GM13977 (cell line): ENCODE measurements at places on chromosomes 2 and 18.

DNA sequence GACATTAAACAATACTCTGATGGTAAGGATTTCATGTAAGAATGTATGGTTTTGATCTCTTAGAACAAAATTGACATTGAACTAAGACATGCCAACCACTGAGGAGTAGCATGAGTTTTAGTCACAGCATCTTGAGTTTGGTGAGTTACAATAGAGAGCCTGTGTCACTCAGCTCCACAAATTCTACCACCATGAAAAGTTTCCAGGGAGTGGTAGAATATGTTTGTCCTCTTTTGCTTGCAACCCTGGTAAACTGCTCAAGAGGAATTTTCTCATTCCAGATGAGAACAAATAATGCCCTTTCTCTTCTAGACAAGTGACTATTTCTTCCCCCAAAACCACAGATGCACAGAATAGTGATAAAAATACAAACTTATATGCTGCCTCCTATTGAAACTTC lies 502.0 kb upstream of the VRK2 start:
- DNase-seq, result no peak

GRCh38 chr2:16584824-16585540 lies 80.7 kb downstream of the CYRIA start:
- no peak for DNase-seq

- no peak for DNase-seq
Observed at GRCh38 chr2:215771241-215771640, 242.1 kb downstream of the MREG start.

DNA sequence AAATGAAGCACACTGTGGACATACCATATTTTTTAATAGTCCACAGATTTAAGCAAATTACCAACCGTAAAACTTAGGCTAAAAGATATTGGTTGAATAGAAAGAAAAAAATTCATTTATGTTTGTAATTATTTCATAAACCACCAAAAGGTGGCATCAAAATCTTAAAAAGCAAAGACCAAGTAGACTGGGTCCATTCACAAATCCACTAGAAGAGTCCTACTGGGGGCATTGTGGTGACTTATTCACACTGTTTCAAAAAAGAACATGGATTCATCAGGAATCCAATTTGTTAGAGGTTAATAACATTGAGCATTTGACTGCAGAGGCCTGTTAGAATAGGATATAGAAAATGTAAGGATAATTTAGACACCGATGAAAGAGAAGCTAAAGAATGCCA lies 194.9 kb upstream of the KYNU start:
- DNase-seq, result no peak

- DNase-seq, result no peak
Observed at GRCh38 chr2:204585930-204586329, 40.7 kb downstream of the PARD3B start.

DNA sequence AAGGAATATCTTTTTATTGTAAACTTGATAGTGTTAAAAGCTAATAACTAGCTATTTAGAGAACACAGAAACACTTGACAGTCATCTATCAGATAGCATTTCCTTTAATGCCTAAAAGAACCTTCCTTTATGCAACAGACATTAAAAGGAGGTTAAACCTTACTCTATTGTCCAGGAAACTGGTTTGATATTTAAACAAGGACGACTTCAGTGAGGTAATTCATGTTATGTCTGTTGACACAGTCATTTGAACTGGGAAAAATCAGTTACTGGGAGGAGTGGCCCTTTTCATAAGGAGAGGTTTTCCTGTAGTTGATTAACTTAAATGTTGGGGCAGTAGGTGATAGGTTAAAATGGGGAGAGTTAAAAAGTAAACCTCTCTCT lies 6.7 kb downstream of the TGIF1 start:
- DNase-seq, result no peak

GRCh38 chr2:184611361-184612085 lies 13.2 kb downstream of the ZNF804A start:
- DNase-seq, result no peak

- no peak for DNase-seq
Observed at GRCh38 chr2:19709553-19709952, 192.2 kb downstream of the TTC32 start.

DNA sequence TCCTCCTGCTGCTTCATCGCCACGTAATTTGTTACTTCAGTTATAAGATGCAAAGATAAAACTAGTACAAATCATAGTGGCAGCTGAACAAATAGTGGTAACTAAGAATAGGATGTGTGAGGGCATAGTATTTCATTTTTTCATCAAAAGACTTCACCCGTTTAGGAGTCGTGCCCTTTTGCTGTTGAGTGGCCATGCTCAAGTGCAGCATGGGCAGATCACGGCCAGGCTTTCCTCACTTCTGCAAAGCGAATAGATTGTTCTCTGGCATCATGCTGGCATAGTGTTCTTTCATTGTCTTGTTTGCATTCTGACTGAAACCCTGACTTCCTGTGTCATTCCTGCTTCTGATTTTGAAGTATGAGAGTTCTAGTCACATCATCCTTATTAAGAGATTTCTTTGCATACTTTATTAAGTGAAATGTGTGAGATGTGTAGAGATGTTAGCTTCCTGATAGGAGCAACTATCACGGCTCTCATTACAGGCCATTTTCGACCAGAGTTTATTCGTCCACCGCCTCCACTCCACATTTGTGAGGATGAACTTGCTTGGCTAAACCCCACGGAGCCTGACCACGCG lies 11.8 kb downstream of the CNOT11 start:
- DNase-seq, result no peak

- DNase-seq, result no peak
Observed at GRCh38 chr2:159468257-159468656, 148.1 kb downstream of the BAZ2B start.

DNA sequence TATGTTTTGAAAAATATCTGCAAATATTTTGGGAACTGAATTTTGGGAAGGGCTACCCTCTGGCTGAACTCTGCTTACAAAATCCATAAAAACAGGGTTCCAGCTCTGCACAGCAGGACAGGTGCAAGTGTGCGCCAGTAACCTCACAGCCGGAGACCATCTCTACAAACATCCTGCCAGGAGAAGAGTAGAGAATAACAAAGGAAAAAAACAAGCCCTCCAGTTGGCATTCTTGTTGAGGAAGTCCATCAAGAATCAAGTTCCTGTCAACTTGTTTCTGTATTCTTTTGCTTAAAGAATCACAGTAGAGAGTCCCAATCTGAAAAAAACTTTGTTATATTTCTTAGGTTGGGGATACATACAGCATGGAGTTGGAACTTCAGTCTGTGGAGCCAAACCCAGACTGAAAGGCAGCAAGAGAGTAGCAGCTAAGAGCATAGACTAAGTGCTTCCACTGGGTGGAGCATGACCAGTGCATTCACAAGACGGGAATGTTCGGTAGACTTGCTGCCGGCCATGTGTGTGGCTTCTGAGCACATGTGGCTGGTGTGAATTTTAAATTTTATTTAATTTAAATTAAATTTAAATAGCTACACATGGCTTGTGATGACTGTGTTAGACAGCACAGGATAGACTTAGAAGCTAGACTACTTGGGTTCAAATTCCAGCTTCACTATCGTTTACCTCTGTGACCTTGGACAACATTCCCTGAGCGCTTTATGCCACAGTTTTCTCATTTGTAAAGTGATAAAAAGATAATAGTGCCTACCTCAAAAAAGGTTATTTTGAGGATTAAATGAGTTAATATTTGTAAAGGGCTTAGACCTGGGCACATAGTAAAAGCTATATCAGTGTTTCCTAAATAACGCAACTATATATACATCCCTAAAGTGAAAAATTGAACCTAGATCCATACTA lies 41.9 kb downstream of the SPTBN1 start:
- no peak for DNase-seq

- no peak for DNase-seq
Observed at GRCh38 chr18:48605408-48605845, 66.6 kb downstream of the CTIF start.

- no peak for DNase-seq
Observed at GRCh38 chr2:48344441-48344756, 185.6 kb upstream of the STON1 start.

- DNase-seq, result peak; percentile 64
Observed at GRCh38 chr2:33372940-33373553, 103.4 kb upstream of the RASGRP3 start.

GRCh38 chr2:204176306-204176705 lies 239.7 kb downstream of the ICOS start:
- DNase-seq, result no peak

GRCh38 chr2:10079870-10080535 lies at the start of gene CYS1:
CYS1 (minus strand) TSS chr2:10080411; CDS start chr2:10080223, 188 bp downstream.
- peak; percentile 83 for DNase-seq

DNA sequence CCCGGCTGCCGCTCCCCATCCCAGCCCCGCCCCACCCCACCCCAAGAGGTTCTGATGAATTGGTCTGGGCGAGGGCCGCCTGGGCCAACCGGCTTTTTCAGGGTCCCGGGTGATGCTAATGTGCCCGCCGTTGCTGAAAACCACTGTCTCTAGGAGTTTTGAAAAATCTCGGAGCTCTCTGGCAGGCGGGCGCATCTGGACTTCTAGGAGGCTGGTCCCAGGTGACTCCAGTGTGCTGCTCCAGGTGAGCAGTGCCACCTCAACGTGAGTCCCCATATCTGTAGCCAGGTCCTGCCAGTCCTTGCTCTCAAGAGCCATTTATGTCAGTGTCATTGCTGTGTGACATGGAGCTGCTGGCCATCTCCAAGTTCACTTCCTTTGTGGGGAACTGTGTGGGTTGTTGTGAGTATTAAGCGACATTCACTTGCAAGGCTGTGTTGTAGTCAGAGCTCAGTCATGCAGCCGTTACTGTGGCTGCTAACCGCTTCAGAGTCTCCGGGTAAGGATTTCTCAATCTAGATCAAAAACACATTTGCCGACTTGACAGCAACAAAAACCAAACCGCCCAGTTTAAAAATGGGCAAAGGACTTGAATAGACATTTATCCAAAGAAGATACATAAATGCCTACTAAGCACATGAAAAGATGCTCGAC lies at the start of gene RFX8:
Gene RFX8, minus strand, starts transcription at position 382 of the 654 bp plus-strand sequence. CDS start 8,264 bp downstream, outside the sequence.
- DNase-seq, result peak; percentile 44
